ENCODE measurements at places on chromosomes 4 and X.

GRCh38 chrX:17520016-17520615 is 145.1 kb downstream of the NHS start:
- no peak for DNase-seq

GRCh38 chr4:31160146-31160545 is 440.0 kb downstream of the PCDH7 start:
- no peak for DNase-seq

GRCh38 chrX:17425136-17425535 is 50.1 kb downstream of the NHS start:
- DNase-seq, result no peak

DNA sequence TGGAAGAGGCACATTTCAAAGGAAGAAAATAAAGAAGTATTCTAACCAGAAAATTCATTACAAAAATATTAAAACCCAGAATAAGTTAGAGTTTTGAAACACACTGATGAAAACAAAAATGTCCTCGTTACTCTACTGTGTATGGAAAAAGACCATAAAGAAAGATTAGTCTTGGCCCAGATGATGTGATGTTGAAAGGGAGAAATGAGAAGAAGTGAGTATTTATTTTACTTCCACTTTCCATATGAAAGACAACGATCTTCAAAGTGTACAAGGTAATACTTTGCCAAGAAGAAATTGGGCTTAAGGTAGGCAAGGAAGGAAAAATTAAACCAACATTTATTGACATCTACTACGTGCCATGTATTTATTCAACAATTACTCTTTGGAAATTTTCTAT is 48.6 kb upstream of the EMCN start:
- no peak for DNase-seq

GRCh38 chr4:151729731-151730559 is 30.9 kb downstream of the GATB start:
- no peak for DNase-seq

DNA sequence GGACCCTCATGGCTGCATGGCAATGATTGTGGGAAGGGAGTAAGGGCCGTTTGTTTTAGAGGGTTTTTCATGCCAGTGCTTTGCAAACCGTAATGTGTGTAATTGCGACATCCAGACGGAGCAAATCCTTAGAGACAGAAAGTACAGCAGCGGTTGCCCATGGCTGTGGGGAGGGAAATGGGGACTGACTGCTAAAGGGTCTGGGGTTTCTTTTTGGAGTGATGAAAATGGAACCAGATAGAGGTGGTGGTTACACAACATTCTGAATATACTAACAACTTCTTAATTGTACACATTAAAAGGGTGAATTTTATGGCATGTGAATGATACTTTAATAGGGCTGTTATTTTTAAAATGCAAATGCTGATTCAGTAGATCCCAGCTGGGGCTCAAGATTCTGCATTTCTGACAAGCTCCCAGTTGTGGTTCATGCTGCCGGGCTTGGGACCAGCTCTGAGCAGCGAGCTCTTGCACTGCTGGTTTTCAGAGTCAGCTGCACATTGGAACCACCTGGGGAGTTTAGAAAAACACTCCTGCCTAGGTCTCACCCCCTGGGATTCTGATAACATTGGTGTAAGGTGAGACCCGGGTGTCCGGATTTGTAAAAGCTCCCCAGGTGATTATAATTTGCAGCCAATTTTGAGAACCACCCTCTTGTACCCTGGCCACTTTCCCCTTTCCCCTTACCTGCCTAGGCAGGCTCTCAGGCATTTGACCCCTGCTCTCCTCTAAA is 47.7 kb downstream of the PRPS1 start:
- no peak for DNase-seq
